Glutamatergic neuron (in vitro differentiated cells): ENCODE measurements at places on chromosomes 6 and 20.

DNA sequence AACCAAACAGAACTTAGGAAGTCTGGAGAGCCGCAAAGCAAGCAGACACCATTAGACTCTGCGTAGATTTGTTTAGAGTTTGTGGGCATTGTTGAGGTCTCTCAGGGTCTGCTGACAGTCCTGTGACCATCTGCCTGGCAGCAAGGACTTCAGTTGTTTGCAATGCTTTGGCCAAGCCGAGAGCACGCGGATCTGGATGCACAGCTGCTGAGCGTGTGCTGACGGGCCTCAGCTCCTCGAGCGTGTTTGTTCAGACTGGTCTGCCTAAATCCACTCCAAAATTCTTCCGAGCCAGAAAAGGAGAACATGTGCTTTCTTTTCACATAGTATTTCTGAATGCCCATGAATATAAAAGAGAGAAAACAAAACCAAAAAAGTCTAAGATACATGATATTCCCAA is 159.0 kb downstream of the ZNF217 start:
- DNase-seq = peak; percentile 32

GRCh38 chr6:118535176-118535844 is 12.8 kb upstream of the PLN start:
- DNase-seq = no peak

GRCh38 chr20:62358171-62359042 is 8.7 kb downstream of the LAMA5 start:
- DNase-seq = peak; percentile 28

DNA sequence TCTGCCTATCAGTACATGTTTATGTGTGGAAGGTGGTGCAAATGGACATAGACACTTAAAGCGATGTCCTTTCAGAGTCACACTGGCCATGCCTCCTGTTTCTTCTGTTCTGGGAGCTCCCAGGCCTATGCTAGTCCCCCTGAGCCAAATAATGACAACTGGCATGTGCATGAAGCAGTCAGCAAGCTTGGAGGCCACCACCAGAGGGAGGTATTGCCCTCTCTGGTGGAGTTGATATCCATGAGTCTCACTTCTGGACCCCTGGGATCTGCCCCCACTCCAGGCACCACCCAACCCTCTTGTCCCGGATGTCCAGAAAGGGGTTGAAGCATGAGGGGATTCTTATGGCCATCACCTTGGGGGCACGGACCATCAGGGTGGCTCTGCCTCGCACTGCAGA is 172.2 kb downstream of the AIG1 start:
- peak; percentile 60 for DNase-seq

- DNase-seq = no peak
Observed at GRCh38 chr6:135233686-135234491, 52.8 kb downstream of the MYB start.

DNA sequence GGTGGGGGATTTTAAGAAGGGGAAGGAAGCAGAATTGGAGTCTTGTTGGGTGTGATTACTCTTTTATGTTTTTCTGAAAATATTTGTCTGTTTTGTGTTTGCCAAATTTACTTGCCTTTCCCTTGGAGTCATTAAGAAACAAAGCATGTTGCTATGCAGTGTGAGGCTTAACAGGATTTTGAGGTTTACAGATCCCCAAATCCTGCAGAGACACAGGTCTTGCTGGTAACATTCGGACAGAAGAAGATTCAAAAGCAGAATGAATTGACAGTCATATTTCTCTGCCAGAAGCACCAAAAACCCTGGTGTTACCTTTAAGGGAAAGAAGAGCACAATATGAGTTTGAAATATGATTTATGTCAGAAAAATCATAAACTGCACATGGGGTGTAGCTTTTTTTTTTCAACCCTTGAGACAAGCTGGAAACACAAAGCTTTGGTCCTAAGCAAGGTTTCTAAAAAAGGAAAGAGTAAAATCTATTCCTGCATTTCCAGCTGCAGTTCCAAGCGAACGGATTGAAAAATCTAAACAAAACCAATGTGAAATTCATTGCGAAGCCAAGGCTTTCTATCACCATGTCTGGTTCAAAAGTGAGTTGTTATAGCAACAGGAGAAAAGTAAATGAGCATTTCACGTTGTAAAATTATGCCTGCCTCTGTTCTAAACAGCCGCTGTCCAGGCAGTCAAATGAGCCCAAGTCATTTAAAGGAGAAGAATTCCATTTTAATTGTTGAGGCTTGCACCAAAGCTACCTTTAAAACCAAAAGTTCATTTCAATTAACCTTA is 358.9 kb upstream of the SASH1 start:
- no peak for DNase-seq

GRCh38 chr6:14810021-14810420 is 435.8 kb upstream of the JARID2 start:
- no peak for DNase-seq

- DNase-seq = no peak
Observed at GRCh38 chr20:9458138-9458796, 56.1 kb upstream of the LAMP5 start.

GRCh38 chr6:11126876-11127275 is 15.4 kb upstream of the ERVFRD-1 start:
- DNase-seq = no peak

DNA sequence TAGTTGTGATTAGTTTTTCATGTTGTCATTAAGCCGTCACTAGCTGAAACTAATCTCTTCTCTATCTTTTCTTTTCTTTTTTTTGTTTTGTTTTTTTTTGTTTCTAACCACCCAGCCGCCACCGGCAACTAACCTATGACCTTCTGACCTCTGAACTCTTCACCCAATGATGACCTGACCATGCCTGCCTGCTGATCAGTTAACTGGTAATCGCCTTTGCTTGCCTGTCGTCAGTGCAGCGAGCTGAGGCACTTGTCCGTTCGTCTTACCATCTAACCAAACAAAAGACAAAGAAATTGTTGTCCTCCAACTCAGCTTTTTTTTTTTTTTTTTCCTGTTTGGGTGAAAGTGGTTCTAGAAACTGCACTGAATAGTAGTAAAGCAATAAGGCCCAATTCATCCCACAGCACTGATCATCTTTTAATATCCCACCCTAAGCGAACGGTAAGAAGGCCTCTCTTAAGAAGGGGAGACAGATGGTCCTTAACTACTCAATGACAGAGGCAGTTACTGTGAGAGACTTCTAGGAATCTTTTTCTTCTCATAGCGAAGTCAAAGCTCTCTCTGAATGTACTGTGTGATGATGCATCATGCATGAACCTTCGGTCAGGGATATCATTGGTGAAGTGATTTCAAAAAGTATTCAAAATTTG is 156.2 kb downstream of the QKI start:
- DNase-seq = no peak

DNA sequence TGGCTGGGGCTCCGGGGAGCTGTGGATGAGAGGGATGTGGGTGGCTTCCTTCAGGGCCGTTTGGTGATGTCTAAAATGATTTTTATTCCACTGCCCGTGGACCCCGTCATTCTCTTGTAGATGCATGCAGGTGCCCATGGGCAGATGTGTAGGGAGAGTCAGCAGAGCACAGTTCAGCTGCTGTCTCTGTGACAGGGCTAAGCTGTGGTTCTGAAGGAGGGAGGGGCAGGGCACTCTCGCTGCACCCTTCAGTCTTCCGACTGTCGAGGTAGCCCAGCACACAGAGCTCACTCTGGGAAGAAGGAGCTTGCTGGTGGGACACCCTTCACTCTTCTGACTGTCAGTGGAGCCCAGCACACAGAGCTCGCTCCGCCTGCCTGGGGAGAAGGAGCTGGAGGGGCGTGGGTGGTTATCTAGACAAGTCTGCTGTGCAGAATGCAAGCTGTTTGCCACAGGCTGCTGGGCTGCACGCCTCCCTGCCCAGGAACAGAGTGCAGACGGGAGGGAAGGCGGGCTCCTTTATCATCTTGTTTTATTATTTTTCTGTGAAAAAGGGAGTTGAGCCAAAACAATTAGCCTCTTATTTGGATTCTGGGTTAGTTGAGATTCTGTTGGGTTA is 28.4 kb upstream of the ADRM1 start:
- DNase-seq = no peak

- DNase-seq = no peak
Observed at GRCh38 chr20:59171986-59172385, 8.4 kb downstream of the ZNF831 start.

- DNase-seq = no peak
Observed at GRCh38 chr6:117600008-117600743, 2.1 kb downstream of the GOPC start.

DNA sequence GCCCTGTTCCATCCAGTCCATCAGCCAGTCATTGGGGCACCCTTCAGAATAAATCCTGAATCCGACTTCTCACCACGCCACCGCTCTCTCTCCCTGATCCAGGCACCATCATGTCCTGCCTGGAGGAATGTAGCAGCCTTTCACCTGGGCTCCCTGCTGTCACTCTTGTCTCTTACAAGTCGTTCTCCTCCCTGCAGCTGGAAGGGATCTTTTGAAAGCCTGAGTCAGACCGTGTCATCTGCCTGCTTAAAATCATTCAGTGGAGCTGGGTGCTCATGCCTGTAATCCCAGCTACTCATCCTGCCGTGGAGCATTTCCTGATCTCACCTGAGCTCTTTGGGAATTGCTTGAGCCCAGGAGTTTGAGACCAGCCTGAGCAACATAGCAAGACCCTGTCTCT is 19.2 kb upstream of the KCNG1 start:
- DNase-seq = no peak

DNA sequence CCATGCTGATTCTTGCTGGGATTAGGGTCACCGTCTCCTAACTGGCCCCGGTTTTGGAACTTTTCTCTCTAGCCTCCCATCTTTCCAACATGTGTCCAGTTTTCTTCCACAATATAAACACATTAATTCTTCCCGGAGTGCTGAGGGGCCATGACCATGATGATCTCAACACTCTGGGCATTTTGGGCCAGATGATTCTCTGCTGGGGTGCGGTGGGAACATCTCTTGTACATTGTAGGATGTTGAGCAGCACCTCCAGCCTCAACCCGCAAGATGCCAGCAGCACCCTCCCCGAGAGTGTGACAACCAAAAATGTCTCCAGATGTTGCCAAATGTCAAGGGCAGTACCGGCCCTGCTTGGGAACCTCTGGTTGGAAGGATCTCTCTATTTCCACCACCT is 164.8 kb downstream of the TFAP2C start:
- DNase-seq = no peak
